NCI-H1930 (cell line): ENCODE measurements at places on chromosomes 1 and 21.

GRCh38 chr1:15577691-15578090 lies 7.2 kb downstream of the AGMAT start:
- no peak for DNase-seq

DNA sequence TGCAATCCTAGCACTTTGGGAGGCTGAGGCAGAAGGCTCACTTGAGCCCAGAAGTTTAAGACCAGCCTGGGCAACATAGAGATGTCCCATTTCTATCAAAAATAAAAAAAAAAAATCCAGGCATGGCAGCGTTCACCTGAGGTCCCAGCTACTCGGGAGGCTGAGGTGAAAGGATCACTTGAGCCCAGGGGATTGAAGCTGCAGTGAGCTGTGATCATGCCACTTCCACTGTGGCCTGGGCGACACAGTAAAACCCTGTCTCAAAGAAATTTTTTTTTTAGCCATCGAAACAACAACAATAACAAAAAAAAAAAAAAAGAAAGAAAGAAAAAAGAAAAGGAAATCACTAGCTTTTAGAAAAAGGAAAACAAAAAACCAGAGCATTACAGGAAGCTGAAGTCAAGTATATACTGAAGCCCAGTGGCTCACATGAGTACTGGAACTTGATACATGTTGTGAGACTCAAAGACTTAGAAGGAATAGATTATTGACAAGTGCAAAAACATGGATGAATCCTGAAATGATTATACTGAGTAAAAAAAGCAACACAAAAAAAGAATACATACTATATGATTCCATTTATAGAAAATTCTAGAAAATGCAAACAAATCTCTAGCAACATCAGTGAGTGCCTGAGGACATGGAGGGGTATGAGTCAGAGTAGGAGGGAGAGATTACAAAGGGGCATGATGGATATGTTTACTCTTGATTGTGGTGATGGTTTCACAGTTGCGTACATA lies 6.1 kb upstream of the RABGAP1L start:
- no peak for DNase-seq

DNA sequence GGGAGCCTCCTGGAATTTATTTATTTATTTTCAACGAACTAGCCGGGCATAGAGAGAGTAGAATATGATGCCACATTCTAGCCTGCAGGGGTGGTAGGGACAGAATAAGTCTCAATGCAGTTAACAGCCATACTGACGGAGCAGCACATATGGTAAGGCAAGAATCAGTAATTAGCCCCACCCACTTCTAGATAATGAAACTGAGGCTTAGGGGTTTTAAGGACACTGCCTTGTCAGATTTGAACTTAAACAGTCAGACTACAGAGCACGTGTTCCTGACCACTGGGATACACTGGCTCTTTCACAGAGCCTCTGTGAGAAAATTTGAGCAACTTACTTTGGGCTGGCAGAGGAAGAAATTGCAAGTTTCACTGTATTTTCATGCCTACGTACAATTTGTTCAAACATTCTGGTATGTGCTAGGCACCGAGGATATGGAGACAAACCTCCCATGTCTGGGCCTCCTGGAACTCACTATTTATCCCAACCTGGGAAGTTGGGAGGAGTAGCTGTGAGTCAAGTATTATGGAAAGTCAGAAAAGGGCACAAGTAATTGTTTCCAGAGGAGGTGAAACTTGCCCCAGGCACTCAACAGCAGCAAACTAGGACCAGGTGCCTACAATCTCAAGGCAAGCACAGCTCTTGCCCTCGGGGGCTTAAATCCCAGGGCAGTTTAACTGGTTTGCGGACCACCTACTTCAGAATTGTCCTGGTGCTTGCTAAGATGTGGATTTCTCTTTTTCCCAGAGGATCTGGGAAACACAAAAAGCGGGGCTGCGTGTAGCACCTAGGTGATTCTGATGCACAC lies 1.6 kb upstream of the CLIC4 start:
- no peak for DNase-seq

DNA sequence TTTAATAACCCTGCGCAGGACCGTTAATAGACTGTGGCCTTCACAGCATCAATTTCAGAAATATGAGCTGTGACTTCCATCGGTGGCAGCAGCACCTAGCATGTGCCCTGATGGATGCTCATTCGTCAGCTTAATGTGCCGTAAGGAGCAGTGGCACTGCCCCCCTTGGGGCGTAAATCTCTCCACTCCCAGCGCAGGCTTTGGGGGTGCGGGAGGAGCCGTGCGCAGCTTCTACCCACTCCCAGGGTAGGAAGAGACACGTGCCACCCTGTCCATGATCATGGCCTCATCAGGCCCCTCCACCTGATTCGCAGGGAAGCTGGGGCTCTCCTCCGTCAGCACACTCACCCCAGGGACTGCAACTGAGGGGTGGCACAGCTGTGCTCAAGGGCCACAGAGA lies 149.5 kb downstream of the NPHP4 start:
- no peak for DNase-seq

DNA sequence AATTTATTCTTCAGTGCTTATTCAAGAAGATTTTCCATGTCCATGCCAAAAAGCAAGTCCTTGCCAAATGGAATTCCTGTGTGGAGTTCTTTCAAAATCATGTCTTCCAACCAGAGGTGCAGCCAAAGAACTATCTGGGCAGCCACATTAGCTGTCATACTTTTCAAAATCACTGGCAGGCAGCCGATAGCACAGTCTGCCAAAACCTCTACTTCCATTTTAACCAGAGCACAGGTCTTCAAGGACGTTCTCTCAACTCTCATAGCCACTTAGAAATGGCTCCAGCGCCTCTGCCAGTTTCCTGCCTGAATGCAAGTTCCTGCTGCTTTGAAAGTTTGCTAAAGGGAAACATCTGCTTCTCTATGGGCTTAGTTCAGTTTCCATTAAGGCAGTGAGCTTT lies 975.7 kb upstream of the ADGRL4 start:
- DNase-seq: no peak

DNA sequence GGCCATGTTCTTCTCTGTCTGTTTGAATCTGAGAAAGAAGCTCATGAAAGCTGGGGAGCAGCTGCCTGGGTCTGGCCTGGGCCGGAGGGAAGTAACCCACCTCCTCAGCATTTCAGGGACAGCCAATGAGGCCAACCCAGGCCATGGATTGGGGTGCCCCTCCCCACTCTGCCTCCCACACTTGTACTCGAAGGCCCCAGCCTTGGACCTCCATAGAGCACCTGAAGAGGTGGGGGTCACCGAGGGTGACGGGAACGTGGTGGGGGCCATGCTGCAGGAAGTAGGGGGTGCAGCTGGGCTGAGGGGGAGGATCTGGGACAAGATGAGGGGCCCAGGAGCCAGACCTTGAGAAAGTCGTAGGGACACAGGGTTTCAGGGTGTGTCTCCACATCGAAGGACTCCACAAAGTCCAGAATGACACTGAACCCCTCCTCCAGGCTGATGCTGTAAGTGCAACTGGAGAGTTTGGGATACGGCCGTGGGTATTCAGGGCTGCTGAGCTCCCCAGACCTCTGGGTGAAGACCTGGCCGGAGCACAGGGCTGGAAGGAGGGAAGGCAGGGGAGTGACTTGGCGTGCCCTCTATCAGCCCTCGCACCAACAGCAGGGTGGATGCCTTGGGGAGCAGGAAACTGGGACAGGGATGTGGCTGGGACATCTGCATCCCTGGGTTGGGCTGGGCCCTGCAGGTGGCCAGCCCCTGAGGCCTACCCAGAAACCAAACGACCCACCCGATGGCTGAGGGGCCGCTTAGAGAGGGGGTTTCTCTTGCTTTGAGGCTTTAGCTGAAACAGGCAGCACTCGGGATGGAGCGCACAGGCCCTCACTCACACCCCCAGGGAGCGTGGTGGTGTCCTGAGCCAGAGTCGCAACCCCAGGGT lies 3.8 kb downstream of the MASP2 start:
- DNase-seq: no peak

- no peak for DNase-seq
Measured at GRCh38 chr21:41428847-41429246, 2.8 kb downstream of the MX1 start.

GRCh38 chr1:27348861-27349783 lies 7.3 kb downstream of the SYTL1 start:
- DNase-seq: no peak

GRCh38 chr1:188715566-188715965 lies 1762.1 kb downstream of the BRINP3 start:
- no peak for DNase-seq

GRCh38 chr1:191222206-191222605 lies 744.5 kb upstream of the BRINP3 start:
- no peak for DNase-seq

GRCh38 chr1:12600880-12601633 lies 17.0 kb downstream of the DHRS3 start:
- DNase-seq: no peak

DNA sequence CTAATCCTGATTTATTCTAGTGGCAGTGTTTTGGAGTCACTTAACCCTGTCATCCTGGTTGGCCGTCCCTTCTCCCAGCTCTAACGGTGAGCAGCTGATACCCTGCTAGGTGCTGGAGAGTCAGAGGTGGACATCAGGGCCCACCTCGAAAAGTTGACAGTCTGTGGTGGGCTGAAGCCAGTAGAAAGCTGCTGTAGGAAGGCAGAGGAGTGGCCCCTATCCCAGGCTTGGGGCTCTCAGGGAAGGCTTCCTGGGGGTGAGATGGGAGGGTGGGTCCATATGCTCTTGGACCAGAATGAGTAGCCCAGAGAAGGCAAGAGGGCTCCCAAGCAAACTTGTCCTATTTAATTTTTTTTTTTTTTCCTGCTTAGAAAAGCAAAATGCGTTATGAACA lies 475 bp upstream of the RPL5 start:
- DNase-seq: no peak

DNA sequence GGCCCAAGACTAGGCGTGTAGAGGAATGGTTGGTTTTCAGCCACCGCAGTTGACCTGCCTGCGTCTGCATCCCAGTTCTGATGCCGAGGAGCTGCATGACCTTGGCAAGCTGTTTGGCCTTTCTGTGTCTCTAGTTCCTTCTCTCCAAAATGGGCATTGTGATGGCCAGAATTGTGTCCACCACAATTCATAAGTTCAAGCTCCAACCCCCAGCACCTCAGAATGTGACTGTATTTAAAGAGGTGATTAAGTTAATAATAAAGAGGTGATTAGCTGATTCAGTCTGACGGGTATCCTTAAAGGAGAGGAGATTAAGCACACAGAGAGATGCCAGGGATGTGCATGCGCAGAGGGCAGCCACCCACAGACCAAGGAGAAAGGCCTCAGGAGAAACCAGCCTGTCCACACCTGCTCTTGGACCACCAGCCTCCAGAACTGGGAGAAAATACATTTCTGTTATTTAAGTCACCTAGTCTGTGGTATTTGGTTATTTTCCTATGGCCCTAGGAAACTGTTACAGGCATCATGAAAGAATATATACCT lies 28.5 kb downstream of the MAB21L3 start:
- no peak for DNase-seq

- no peak for DNase-seq
Measured at GRCh38 chr1:231465051-231465450, 43.0 kb upstream of the EGLN1 start.

- DNase-seq: no peak
Measured at GRCh38 chr1:223473601-223474344, 80.6 kb downstream of the CCDC185 start.

DNA sequence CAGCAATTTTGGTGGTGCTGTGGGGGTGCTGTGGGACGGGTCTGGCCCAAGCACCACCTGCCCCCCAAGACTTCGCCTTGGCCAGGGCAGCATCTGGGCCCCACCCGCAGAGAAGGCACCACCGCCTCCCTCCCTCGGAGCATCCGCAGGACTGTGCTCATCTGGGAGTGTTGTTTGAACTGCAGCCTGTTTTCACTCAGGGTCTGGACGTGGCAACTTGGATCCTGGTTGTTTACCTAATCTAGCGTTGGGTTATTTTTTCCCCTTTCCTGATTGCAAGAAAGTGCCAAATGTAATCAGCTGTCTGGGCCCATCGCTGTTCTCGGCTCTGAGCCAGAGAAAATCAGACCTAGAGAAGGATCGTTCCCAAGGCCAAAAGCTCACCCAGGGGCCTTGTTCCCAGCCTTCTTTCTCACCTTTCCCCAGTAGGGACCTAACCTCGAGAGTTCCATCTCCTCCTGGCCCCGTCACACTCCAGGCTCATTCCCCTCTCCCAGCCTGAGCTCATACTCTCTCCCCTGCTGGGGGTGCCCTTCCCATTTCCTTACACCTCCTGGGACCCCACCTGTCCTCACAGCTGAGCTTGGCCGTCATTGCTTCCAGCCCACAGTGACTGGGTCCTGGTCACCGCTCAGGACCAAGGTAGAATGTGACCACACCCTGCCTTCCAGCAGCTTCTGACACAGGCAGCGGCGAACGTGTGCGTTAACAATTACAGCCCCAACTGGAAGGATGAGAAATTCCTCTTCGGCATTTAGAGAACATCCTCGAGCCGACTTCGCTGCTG lies 72.0 kb upstream of the FAM20B start:
- DNase-seq: no peak

- no peak for DNase-seq
Measured at GRCh38 chr1:96416701-96417444, 304.7 kb upstream of the PTBP2 start.

- no peak for DNase-seq
Measured at GRCh38 chr1:222068937-222069336, 327.0 kb upstream of the DUSP10 start.

- DNase-seq: peak; percentile 1
Measured at GRCh38 chr1:209675565-209676154, 448 bp downstream of the G0S2 start.

DNA sequence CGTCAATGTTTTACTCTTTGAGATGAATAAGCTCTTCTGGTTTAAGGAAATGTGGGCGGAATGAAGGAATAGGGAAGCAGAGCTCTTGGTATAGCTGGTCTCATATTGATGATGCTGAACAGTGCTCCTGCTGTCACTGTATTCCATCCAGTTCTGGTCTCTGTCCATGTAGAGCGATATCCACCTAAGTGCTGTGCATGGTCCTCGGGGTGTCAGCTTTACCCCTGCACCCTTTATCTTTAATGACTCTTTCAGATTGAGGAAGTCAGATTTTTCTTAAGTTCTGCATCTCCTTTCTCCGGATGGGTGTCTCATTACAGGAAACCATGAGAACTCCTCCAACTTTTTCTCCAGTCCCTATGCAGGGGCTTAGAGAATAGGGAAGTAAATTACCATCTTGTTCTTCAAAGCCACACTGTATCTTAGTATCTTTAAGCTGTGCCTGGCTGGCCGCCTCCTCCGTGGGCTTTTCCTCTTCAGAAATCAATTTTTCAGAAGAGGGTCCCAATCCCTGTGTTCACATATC lies 52.9 kb downstream of the PDE4B start:
- no peak for DNase-seq

GRCh38 chr1:125119024-125119441 lies 3934.3 kb downstream of the SRGAP2C start:
- DNase-seq: no peak

GRCh38 chr1:245277276-245277675 lies 122.5 kb downstream of the KIF26B start:
- peak; percentile 18 for DNase-seq

- DNase-seq: no peak
Measured at GRCh38 chr1:41387667-41388091, 26.4 kb downstream of the FOXO6 start.

DNA sequence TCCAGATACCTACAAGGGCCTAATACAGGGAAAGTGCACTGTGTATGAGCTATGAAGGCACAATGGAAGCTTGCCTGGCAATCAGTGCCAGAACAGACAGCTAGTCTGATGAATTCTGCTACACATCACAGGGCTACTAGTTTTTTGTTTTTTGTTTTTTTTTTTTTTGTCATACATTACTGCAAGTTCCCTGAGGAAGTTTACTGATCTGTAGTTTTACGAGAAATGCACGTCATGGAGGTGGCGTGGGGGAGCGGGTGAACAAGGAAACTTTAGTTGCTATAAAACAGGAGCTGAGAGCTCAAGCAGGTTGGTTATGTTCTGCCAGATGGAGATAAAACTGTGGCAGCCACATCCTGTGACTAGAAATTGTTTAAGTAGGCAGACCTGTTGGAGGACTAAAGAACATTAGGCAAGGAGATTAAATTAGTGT lies 17.7 kb downstream of the PTPRC start:
- DNase-seq: no peak

GRCh38 chr1:111172463-111172862 lies 28.0 kb downstream of the DENND2D start:
- no peak for DNase-seq
